Bone marrow (tissue), 2 donors: ENCODE measurements at places on chromosomes 2 and 18.
A peak's percentile ranks its signal among the peaks of the same experiment; 100 is the strongest.

- no peak for DNase-seq
These were observed 48.7 kb downstream of the MFSD6 start for GRCh38 chr2:190456833-190457232.

DNA sequence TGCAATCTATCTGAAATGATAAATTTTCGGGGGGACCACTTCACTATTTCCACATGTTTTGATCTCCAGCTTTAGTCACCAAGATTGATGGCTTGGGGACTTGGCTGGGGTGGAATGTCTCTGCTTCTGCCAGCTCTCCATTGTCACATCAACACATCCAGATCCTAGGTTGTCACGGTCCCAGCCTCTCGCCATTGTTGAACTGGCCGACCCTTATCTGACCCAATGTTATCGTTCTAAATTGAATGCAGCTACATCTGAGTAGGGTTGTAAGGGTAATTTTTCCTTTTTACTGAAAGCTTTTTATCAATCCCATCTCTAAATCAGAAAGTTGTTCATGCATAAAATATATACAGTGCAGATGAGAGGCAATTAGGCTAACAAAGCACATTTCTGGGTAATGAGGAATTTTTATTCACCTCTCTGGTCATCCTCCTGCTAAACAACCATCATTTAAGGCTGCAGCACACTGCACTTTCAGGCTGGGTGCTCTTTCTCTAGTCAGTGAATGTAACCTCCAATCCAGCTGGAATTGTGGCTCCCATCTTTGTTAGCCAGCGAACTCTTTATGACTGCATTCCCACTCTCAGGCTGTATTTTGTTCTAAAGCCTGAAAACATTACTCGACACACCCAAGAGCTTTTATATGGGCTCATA lies 128.2 kb downstream of the COL4A4 start:
- DNase-seq, result no peak

GRCh38 chr2:98552499-98553179 lies 55.7 kb downstream of the COA5 start:
- no peak for DNase-seq

DNA sequence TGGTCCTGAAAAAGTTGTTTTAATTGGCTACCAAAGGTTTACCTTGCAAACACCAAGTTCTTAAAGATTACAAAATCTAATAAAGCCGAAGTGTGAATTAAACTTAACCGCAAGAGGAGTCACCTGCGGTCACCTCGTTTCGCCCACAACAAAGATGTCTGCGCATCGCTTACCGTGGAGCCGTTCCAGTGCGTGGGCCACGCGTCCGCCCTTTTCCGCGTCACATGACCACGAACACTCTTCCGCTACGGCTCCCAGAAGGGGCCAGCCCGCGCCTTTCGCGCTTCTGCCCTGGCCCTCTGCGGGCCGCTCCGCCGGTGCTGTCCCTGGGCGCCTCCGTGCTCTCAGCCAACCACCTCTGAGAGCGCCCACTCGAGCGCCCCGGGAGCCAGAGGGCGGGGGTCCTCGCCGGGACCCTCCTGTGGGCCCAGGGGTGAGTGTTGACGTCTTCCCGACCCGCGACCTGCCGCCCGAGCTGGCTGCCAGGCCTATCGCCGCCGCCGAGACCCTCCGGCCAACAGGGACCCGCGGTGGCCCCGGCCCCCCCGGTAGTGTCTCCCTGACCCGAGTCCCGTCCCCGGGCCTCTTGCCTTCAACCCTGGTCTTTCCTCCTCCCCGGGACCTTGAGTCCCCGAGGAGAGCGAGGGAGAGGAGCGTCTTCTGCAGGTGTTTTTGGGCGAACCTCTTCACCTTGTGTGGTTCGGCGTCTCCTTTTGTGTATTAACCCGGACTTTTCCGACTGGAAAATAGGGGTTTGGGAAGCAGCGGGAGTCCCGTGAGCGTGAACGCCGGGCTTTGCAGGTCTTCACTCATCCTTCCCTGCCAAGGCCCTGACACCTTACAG lies at the start of gene MFF:
TSS of gene MFF (plus strand) at position 257 of the 844 bp plus-strand sequence. CDS start 5,415 bp downstream, outside the sequence.
- peak; percentile 57 for DNase-seq

DNA sequence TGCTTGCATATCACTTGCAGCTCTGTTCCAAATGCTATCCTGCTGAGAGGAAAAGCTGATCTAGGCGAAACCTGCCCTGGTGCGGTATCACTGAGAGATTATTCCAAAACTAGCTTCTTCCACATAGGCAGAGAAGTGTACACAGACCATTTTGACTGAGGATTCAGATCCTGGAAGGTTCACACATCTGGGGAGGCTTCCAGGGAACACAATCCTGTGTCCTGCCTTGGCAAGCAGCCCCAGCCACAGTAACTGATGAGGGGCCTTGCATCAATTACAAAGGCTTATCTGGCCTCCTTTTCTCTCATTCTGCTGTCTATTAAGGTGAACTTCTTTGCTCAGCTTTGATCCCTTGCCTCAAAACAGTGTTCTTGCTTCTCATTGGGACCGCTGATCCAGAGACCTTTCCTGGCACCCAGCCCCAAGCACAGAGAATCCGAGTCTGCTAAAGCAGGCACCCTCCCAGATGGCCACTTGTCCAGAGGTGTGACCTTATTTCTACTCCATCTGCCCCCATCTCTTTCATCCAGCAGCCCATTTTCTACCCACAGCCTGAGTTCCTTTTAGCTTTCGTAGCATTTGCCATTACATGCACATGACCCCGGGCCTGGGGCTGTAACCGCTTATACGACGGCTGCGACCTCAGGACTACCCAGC lies 52.3 kb upstream of the ZFP36L2 start:
- no peak for DNase-seq

DNA sequence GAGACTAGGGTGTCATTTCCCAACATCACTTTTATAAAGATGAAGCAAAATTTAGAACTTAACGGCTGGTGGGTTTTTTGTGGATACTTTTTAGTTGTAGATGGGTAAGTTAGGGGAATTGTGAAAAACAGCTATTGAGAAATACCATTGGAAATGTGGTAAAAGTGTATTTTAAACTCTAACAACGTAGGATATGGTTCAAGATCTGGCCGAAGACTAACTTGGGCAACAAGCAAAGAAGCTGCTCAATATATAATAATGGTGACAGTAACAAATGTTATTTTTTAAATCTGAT lies 1.6 kb downstream of the DNAH7 start:
- no peak for DNase-seq

DNA sequence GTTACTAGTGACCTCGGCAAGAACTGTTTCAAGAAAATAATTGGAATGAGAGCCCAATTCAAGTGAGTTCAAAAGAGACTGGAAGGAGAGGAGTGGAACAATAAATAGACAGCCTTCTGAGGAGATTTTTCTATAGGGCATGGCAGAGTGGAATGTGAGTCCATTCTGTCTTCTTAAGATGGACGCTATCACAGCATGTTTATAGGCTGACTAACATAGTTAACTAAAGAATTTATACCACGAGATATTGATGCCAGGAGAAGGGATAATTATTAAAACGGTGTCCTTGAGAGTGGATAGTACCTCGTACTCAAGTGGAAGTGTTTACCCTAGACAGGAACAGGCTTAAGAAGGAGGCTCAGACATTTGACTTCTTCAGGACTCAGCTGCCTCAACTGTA lies 143.5 kb upstream of the RBBP8 start:
- DNase-seq, result no peak

DNA sequence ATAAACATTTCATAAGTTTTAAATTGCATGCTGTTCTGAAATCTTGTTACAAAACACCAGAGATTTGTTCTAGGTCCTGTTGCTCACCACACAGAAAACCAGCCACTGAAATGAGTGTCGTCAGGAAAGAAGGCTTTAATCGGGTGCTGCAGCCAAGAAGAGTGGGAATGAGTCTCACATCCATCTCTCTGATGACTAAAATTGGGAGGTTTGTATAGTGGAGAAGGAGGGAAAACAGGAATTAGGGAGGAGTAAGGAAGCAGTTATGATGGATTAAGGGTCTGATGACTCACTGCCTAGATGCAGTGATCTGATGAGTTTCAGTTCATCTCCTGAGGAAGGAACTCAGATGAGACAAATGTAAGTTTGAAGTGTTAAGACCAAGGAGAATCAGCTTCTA lies 42.1 kb upstream of the GPR39 start:
- DNase-seq, result no peak
